ENCODE measurements at places on chromosomes 16 and 17.

DNA sequence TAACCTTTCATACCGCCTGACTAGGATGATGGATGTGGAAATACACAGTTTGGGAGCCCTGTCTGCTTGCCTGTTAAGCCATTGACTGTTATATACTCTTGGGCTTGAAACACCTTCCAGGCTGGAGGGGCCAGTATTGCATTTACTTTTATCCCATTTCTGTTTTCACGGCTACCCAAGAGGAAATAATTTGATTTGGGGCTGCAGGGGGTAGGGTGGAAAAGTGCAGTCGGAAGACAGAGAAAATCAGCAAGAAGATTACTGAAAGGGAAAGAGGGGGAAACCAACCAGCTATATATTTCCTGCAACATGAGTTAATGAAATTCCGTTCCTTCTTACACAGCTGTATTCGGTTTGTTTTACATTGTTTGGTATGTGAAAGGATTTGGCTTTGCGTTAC is 202.5 kb downstream of the CDH13 start:
- DNase-seq, result no peak

- no peak for DNase-seq
Observed at GRCh38 chr17:1492249-1493206, at the start of gene MYO1C. MYO1C (minus strand) TSS chr17:1492686; CDS start chr17:1492487, 199 bp downstream.

- DNase-seq, result no peak
Observed at GRCh38 chr17:81673561-81674258, 7.2 kb downstream of the CCDC137 start.

- no peak for DNase-seq
Observed at GRCh38 chr17:21678393-21679081, 13.8 kb upstream of the KCNJ18 start.

GRCh38 chr17:58191241-58191896 is 1.2 kb upstream of the EPX start:
- no peak for DNase-seq

DNA sequence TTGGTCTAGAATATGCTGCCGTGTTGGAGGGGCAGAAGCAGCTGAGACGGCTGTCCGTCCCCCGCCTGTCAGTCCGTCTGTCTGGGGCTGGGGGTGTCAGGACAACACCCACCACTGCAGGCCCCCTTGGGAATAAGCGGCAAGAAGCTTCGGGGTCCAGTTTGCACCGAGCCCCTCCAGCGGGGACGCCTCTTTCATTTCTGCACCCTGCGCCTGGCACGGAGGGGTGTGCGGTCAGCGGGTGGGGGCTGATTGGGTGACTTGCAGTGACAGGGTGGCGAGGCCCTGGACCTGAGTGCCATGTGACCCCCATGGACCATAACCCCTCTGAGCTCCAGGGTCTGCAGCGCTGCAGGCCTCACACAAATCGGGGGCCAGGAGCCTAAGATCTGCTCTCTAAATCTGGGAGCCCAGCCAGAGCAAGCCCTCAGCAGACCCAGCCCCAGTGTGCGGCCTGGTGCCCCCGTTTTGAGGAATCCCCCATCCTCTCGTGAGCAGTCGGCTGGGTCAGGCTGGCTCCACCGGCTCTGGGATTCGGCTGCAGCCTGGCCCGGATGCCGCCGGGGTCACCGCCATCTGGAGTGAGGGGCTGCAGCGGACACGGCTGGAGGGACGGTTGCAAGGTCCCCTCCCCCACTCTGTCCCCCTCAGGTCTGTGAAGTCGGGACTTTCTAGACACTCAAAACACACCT is 8.3 kb downstream of the CBFA2T3 start:
- DNase-seq, result no peak

- no peak for DNase-seq
Observed at GRCh38 chr17:50182783-50183420, 17.1 kb downstream of the SGCA start.

DNA sequence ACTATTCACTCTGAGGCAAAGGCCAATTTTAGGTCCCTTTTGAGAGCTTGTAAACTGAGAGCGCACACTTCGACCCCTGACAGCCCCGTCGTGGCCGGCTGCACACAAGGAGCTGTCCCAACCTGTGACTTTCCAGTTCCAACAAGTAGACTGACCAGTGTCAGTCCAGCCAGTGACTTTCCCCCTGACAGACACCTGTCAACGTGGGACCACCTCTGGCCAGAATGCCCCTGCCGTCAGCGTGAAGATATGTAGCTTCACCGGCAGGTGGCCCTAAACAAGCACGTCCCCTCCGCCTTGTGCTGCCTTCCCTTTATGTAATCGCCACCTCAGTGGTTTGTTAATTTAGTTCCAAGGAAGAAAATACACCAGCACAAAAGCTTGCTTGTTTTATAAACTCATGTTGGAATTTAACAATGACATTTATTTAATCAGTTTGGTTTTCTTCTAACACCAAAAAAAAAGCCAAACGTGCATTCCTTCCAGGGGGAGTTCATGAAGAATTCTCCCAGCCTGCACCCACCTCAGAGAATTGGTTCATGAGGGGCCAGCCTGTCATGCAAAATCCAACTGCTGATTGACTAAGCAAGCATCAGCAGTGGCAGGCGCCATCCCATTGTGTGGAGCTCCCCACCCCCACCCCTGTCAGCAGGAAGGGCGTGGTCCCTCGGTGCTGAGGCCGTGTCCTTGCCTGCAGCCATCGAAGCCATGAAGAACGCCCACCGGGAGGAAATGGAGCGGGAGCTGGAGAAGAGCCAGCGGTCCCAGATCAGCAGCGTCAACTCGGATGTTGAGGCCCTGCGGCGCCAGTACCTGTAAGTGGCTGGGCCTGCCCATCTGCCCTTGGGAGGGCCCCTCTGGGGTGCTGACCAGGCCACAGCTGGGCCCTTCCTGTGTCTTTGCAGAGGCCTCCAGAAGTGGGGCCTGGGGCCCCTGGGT is 33.9 kb downstream of the PLD6 start:
- DNase-seq, result no peak

GRCh38 chr16:79188115-79188738 is 412.3 kb downstream of the MAF start:
- DNase-seq, result no peak

- DNase-seq, result no peak
Observed at GRCh38 chr17:46163929-46164594, 29.2 kb downstream of the KANSL1 start.

DNA sequence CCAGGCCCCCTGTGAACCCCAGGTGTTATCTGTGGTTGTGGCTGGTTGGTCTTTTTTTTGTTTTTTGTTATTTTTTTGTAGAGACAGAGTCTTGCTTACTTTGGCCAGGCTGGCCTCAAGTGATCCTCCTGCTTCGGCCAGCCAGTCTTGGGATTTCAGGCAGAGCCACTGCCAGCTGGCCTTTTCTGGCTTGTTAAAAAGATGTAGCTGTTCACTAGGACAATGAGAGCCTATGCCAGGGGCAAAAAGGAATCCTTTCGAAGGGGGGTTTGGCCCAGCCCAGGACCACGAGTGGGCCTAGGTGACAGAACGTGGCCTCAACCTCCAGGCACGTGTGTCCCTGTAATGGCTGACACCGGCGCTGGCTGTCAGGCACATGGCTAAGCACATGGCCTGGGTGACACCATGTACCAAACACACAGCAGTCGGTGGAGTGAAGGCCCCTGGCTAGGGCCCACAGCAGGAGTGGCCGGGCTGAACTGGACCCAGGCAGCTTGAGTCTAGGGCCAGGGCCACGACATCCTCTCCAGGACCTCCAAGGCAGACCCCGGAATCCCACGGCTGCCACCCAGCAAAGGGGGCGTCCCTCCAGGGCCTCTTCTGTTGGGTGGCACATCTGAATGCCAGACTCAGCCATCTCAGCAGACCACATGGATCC is 6.9 kb upstream of the SLC38A8 start:
- no peak for DNase-seq

GRCh38 chr16:57531253-57531575 is 5.2 kb downstream of the CCDC102A start:
- DNase-seq, result no peak

- no peak for DNase-seq
Observed at GRCh38 chr16:35308674-35309073, 1849.3 kb downstream of the TP53TG3F start.

DNA sequence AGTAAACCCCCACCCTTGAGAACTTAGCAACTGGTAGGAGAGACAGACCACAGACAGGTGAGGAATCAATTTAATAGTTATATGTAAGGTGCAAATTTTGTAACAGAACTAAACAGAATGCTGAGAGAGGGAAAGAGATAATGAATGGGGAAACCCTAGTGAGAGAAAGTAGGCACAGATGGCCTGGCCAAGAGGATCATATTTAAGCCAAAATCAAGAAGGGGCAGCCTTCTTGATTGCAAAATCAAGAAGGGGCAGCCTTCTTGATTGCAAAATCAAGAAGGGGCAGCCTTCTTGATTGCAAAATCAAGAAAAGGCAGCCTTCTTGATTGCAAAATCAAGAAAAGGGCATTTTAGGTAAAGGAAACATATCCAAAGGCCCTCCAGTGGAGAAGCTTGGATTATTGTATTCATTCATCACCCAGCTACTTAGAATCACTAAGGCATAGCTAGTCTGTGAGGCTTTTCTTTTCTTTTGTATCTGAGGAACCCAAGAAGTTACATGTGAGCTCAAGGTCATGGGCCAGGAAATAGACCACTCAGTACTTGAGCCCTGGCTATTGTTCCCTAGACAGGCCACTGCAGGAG is 190.6 kb downstream of the CYLD start:
- no peak for DNase-seq

DNA sequence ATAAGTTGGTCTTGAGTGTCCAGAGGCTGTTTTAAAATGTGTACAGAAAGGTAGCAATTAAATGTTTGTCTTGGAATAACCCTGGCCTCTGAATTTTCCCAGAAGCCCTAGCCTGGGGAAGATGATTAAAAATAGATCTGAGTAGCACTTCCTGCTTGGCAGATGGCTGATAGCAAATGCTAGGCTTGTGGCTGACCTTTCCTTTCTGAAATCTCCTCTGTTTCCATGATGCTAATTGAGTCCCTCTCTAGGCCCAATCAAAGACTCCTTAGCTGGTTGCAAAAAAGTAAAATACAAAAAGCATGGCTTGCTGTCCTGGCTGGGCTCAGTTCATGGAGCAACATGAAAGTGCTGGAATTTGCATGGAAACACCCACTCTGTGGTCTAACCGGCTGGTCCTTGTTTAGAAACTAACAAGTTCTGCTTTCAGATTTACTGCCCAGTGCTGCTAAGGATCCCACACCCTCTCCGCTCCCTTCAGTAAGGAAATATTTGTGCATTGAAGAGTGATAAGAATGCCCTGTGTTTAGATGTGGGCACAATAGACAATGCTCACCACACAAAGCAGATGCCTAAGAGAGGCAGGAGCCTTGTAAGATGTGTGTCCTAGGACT is 40.8 kb downstream of the YPEL2 start:
- no peak for DNase-seq

GRCh38 chr17:64152428-64153125 is 22.6 kb upstream of the ERN1 start:
- no peak for DNase-seq

DNA sequence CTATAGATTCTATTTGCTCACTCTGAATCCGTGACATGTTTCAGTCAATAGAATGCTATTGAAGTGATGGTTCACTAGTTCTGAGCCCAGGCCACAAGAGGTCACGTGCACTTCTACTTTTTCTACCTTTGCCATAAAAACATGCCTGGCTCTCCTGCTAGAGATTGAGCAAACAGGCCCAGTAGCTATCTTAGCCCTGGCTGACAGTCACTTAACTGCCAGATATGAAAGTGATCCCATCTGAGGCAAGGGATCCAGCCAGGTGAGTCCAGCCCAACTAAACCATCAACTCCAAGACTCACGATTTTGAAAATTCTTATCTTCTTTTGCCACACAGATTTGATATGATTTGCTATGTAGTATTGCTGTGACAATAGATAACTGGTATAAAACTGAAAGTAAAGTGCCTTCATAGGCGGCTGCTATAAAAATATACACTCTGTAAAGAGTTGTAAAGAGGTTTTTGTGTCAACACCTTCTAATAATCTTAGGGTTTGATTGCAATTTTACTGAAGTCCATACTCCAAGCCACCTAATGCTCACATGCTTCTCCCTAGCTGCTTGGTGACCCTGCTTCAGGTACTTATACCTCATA is 937.7 kb upstream of the SOX9 start:
- DNase-seq, result no peak
